ENCODE measurements at places on chromosomes 4 and X.

DNA sequence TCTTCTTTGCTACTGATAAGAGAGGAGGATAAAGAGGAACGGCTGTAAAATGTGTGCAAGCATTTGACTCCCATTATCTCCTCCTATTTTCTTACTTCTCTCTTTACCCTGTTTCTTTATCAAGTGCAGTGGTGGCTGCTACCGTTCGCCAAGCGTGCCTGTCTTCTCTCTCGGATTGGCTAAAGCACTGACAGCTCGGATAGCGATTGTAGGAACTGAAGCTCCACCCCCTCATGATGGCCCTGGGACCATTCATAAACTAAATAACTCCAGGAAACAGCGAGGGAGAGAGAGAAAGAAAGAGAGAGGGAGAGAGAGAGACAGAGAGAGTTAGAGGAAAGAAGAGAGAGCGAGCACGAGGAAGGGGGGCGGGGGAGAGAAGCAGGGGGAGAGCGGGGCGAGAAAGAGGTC is 305 bp upstream of the MAB21L2 start:
- no peak for DNase-seq

DNA sequence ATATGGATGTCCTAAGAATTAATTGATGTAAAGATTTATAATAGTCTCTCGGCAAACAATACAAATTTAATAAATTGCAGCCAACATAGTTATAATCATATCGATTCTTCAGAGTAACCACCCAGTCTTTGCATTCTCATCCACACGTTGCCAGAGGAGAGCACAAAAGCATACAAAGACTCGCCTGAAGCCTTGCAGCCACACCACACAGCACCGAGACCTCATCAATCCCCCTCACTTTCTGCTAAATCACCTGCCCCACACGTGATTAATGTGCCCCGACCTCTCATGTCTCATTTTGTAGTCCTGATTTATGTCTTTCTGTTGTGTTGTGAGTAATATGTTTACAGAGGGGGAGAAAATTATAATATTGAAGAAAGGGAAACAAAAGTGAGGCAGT is 510.4 kb downstream of the TRIML1 start:
- DNase-seq: no peak

GRCh38 chrX:97229318-97229717 is 345.6 kb downstream of the RPA4 start:
- DNase-seq: no peak

DNA sequence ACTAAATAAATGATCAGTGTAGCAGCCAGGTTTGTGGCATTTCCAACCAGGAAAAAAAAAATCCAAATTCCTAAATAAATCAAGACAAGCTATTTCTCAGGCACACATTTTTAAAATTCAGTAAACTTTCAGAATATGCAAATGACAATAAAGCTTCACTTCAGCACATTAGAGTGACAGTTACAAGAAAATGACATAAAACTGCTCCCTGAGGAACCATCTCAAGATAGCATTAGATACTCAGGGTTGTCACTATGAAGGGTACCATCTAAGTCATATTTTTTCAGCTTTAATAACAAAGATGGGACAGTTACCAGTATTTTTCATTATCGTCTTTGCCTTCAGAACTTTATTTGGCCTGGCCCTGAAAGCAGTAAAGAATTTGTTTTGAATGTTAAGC is 411.3 kb upstream of the RASGEF1B start:
- DNase-seq: no peak

DNA sequence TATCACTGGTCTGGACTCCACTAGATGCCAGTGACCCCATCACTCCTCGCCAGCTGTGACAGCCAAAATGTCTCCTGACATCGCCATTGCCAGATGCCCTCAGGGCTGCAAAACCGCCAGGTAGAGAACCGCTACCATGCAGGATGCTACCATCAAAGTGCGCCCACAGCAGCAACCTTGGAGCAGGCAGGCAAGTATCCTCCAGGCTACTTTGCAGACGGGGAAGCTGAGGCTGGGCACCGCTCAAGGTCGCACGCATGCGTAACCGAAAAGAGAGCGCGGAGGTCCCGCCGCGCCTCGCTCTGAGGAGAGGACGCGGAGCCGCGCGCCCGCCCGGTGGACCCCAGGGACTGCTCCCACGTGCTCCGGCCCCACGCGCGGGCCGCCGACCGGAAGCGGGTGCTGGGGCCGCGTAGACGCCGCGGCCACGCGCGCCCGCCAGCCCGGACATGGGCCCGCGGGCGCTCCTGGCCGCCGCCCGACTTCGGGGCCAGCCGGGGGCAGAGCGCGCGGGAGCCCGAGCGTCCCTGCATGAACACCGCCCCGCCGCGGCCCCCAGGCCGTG is at the start of gene STS:
Gene STS (plus strand): TSS at position 300 of the 565 bp plus-strand sequence. CDS start 105,488 bp downstream, outside the sequence.
- peak; percentile 21 for DNase-seq

- DNase-seq: no peak
Observed at GRCh38 chr4:124321364-124321763, 391.2 kb downstream of the ANKRD50 start.

DNA sequence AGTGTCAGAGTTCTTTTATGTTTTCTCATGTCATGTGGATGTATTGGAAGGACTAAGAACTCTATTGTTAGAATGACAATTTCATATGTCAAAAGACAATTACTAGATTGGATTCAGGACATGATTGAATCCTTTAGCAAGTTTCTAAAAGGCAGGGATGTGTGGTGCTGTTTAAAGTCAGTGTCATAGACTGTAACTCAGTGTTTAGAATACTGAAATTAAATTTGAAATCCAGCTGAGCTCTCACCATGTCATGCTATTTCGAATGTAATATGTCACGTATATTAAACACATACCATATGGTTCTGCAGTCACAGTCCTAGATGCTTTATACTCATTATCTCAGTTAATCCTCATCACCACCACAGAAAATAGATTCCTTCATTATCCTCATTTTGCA is 7.8 kb downstream of the GUCY1B1 start:
- DNase-seq: no peak

GRCh38 chr4:182367153-182367552 is 124.0 kb downstream of the TENM3 start:
- no peak for DNase-seq

GRCh38 chr4:107747748-107748486 is 27.9 kb upstream of the PAPSS1 start:
- DNase-seq: no peak
